ENCODE measurements at places on chromosomes 7 and 10.

DNA sequence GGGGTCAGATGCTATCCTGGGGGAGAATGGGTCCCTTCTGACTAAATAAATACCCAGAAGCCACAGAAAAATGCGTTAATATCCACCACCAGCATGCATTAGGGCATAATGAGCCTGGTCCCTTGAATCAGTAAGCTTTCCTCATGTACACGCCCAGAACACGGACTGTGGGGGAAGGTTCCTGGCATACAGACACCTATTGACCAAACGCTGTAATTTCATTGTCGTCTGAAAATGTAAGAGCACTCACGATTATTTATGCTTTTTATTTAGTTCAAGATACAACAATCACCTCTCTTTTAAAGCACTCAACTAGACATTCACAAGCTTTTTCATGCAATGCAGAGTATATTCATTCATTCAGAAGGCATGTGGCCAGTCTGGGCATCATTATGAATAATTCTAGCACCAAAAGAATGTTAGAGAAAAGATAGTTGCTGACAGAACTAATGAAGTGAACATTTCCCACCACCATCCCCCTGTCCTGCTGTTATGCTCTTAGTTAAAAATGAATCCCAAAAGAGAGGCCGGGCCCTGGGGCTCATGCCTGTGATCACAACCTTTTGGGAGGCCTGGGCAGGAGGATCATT lies 101.0 kb downstream of the SVIL start:
- no peak for DNase-seq

GRCh38 chr10:93916257-93917063 lies 22.7 kb downstream of the SLC35G1 start:
- peak; percentile 56 for DNase-seq

DNA sequence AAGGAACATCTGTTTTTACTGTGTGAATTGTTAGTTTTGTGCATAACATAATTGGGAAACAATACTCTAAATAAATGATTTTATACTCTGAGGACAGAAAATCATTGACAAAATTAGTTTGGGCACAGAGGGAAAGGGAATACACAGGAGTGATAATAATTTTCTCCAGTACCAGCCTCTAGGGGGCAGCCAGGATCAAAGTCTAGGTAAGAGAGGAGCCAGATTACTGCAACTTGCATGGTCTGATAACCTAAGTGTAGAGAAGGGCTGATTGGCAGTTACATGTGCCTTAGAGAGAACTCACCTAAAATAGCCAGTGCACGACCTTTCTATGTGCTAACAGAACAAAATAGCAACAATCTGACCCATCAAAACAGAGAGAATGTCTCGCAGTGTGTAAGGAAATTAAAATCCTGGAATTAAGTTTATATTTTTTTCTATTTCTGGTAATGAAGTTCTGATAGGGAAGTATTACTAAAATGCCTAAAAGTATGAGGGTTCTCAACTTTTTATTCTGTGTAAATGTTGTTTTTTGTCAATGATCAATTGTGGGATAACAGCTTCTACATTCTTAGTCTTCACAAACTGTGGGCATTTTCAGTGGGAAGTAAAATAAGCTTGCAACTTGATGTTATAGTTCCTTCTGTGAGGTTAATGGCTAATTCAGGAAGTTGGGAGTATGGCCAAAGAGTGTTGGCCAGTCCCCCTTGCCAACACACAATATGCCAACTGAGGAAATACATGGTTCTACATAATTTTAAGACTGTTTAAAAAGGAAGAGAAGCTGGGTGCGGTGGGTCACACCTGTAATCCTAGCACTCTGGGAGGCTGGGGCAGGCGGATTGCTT lies 66.4 kb downstream of the EXOC6 start:
- DNase-seq = peak; percentile 29

GRCh38 chr7:108004220-108005142 lies 1.5 kb upstream of the LAMB1 start:
- peak; percentile 99 for DNase-seq

DNA sequence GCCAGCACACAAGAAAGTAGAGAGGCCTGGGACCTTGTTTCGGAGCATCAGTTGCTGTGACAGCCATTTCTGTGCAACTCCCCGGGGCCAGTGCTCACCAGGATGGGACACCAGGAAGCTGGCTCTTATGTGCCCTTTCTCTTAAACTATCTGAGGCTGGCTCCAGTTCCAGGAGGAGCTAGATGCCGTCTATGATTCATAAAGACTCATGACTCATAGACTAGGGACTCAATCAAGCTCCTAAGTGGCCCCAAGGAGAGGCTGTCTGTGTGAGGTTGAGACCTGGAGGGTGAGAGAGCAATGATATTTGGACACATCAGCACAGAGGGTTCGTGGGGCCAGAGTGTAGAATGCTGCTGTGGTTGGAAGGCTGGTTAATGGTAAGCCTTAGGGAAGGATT lies 580.1 kb downstream of the CCSER2 start:
- no peak for DNase-seq

- no peak for DNase-seq
Measured at GRCh38 chr10:47332946-47333345, 10.7 kb downstream of the GDF2 start.

- DNase-seq = no peak
Measured at GRCh38 chr7:17460001-17460400, 161.5 kb downstream of the AHR start.

DNA sequence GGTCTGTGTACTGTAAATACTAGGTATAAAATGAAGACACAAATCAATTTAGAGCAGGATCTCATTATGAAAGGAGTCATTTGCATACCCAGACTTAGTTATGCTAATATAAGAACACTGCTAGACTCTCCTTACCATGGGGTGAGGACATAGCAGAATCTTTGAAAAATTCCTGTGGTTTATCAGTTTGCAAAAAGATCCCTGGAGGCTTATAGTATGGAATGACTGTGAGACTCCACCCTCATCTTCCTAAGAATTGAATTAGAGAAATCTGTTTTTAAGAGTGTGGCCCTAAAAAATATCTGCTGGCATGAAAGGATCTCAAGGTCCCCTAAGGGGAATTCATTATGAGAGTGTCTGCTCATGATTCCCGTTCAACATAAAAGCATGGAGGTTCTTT lies 63.2 kb downstream of the WNT2 start:
- DNase-seq = no peak

- DNase-seq = peak; percentile 5
Measured at GRCh38 chr10:110746969-110747608, 103.0 kb downstream of the RBM20 start.

- no peak for DNase-seq
Measured at GRCh38 chr10:92080244-92080643, 156.7 kb downstream of the BTAF1 start.

GRCh38 chr7:22728401-22729029 lies 1.5 kb downstream of the IL6 start:
- DNase-seq = peak; percentile 70

GRCh38 chr10:20175719-20176118 lies 359.5 kb downstream of the PLXDC2 start:
- DNase-seq = no peak

GRCh38 chr10:74086317-74086716 lies 64.3 kb downstream of the AP3M1 start:
- DNase-seq = no peak

DNA sequence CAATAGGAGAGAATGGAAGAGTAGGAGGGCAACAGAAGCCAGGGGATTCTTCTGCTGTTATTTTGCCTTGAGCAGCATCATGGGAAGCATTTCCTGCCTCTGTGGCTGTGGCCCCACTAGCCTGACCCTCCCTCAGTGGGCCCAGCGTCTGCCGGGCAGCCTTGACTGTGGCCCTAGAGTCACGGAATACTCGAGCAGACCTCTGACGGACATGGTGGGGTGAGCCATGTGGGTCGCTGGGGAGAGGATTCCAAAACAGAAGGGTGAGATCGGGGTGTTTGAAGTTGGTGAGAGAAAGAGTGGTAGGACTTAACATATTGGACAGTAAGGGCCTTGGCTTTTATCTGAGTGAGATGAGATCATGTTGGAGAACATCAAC lies 8.3 kb upstream of the PRKAG2 start:
- no peak for DNase-seq

DNA sequence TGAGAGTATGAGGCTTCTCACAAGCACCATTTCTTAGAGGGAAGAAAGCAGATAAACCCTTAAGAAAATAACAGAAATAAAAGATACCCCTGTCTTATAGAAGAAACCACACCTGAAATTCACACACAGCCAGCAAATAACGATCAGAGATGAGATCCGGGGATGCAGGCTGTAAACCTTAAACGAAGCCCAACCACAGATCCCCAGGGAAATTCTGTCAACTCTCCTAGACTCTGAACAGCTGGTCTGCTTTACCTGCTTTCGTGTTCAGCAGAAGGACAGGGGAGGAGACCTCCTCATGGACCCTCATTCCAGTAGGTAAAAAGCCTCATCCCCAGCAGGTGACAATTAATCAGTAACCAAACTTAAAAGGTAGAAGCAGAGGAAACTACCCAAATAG lies 45.0 kb downstream of the VOPP1 start:
- DNase-seq = no peak

DNA sequence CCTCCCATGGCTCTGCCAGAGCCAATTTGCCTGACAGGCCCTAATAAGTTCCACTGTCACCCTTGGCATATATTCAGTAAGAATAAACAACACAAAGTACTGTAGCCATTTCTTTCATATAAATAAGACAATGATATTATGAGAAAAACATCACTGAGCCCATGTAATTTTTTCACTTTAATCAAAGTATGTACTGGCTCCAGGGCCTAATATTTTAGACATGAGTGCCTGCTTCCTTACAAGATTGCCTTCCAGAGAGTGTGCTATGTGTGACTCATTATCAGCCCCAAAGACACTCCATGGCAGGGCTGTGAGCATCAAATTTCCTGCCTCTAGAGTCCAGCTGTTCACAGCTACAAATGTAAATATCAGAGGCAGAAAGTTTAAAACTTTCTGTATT lies 297.6 kb downstream of the LHFPL3 start:
- no peak for DNase-seq

DNA sequence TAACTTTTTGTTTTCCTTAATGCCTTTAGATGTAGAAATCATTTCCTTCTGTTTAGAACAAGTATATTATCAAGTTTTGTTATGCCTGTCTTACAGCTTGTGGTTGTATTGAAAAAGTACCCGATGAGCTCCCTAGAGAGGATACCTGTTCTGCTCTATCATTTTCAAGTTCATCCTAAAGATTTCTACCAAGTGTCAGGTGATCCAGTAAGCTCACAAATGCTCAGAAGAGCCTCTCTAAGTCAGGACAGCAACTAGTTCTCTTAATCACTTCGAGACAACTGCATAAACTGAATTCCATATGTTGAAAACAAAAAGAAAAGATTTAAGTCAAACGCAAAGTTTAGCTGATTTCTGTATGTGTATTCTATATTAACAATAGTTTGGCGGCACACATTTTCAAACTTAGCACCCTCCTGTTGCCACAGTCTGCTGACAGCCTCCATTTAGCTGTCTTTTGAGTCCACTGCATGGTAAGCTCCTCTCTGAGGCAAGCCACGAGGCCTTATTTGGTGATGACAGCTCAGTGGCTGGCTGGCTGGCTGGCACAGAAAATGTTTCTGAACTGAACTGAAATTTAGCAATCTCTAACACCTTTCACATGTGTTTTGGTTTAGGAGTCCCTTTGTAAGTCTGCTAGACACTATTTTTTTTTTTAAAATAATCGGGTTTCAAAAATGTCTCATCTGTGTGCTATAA lies 59.4 kb downstream of the SEMA3C start:
- no peak for DNase-seq

DNA sequence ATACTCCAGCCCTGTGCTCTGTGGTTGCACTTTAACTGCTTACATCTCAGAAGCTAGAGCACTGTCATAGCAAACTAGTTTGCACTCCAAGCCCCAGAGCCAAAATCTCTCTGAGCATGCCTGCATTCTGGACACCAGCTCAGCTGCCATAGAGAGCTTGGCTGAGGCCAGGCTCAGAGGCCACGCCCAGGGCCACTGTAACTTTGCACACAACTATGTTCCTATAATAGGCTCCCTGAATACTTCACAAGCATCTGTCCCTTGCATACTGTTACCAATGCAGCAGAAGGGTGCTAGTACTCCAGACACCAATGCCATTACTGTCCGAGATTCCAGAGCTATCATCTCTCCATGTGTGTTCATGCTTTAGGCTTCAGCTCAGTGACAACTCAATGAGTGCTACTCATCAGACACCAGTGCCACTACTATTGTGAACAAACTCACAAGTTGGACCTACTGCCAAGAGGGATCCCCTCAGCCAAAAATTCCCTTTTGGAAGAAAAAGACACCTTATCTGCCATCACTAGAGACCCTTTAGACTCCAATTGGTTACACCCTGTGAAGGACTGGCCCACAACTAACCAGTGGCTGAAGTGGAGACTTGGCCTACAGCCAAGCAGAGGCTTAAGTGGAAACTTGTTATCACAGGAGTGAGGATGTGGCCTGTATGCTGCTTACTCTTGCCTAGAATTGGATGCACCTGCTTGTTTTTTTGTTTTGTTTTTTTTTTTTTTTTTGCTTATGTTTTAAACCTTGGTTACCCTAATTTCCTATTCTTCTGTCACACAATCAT lies 211.6 kb upstream of the MAGI2 start:
- DNase-seq = no peak

DNA sequence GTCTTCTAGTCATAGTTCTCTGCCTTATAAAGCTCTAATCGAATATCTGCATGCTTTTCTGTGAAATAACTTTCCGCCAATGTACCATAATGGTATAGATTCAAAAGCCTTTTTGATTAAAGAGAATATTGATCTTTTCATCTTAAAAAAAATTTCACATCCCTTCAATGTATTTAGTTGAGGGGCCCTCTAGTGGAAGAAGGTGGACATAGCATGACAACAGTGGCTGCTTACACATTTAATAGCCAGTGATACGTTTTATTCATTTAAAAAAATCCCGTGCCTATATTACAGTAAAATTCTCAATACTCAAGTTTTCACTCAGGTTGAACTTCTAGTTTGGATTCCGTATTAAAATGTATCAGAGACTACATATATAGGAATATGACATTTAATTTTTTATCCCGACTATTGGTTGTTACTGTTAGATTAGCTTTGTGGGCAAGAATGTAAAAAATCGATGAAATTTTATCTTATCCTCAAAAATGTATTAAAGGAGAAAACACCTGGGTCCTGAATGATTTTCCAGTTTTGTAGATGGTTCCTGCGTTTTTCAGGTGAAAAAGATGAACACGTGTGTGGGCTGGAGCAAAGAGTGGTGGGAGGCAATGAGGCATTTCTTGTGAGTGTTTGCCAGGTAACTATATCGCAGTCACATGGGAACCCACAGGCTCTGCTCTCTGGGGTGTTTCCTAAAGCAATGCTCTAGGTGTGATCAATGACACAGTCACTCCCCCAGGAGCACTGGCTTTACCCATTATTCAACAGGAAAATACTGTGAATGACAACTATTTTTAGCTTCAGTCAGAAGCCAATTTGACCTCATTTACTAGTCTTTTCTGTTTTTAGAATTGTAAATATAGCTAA lies 24.1 kb upstream of the PNLIP start:
- peak; percentile 14 for DNase-seq

- no peak for DNase-seq
Measured at GRCh38 chr7:114417290-114417689, 2.7 kb downstream of the FOXP2 start.

All from kidney glomerular epithelial cell (primary cell).